NCI-H2171 treated with DMSO at 0.1 percent for 48 hours (cell line): ENCODE measurements at places on chromosomes 5 and 9.
A peak's percentile ranks its signal among the peaks of the same experiment; 100 is the strongest.

- DNase-seq, result no peak
Measured at GRCh38 chr9:88789785-88790184, 201.5 kb upstream of the S1PR3 start.

DNA sequence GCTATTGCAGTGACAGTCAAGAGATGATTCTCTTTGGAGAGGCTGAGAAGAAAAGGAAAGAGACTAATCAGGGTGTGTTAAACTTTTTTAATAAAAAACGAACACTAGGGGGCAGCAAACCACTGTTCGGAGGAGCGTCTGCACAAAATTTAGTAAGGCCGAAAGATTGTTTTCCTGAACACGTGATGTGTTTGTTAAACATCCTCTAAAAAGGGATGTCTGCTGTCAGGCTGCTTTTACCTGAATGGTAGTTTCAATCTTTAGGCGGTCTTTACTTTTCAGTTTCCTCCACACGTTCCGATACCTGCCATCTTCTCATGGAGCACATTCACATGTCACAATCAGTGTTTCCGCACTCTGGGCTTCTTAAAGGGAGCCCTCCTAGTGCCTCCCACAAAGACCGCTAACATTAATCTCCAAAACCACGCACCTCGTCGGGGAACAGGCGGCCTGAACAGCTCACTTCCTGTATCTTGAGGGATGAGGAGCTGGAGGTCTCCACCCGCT is 125.2 kb downstream of the GPBP1 start:
- DNase-seq, result peak; percentile 57

- DNase-seq, result no peak
Measured at GRCh38 chr5:154734370-154735248, 20.6 kb upstream of the LARP1 start.

DNA sequence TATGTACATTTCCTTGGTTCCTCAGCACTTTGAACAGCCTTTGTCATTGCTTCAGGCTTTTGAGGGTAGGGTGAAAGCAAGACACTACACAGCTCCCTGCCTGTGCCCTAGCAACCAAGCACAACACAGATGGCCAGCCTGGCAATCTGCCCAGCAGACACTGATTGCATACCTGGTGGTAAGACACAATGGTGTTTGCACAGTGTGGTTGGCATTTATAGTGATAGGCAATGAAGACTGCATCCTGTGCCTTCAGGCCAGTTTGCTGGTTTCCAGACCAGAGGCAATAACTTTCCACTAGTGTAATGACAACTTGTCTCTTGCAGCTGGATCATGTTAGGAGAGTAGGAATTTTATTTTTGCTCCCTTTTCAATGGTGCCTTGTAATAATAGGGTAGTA is 144.5 kb upstream of the TNC start:
- peak; percentile 96 for DNase-seq

DNA sequence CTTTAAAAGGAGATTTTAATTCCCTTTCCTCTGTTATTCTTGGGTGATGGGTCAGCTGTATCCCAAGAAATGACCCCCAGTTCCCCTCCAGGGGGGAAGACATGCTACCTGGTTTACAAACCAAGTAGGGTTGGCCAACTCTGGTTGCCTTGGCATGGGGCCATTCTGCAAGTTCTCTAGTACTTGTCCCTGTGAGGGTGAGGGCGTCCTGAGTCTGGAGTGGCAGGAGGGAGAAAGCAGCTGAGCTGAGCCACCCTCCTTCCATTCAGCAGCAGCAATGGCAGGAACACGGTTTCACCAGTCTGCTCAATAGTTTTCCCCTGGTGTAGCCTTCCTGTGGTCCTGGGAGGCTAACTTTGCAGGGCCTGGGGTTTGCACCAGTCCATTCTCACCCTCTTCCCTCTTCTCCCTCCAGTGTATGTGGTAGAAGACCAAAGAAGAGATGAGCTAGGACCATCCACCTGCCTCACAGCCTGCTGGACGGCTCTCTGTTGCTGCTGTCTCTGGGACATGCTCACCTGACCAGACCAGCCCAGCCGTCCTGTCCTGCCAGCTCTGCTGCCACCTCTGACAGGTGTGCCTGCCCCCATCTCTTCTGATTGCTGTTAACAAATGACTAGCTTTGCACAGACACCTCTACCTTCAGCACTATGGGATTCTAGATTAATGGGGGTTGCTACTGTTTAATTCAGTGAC is 59.9 kb downstream of the PFDN1 start:
- no peak for DNase-seq

DNA sequence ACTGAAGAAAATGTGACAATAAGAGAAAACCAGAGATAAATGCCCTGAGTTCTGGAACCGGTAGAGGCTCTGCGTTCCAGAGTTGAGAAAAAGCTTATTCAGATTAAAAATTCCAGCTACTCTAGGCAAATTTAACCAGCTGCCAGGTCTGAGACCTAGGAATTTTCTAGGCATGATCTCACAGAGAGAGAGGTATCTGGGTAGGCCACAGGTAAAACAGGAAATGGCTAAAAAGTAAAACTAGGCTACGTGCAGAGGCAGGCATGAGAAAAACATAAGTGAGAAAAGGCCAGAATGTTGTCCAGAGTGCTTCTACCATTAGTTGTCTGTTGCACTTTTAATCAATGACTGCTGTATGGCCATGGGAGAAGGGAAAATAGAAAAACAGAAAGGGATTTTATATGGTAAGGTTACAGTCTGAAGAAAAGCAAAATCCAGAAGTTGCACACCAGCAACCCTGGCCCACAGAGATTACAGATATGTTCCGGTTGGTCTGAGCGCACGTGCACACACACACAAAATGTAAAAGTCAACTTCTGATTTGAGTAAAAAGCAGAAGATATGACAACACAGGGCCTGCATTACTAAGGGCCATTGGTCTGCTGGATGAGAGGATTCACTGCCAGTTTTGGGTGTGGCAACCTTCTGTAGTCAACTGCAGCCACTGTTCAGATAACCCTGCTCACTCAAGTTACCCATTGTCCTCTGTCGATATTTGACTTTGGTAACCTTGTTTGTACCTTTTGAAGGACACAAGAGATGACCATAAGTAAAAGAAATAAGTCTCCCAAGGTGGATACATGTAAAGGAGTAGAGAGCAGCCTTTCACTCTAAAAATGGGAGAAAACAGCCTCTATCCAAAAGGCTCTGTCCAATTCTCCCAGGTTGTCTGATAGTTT is 266.0 kb downstream of the DTWD2 start:
- no peak for DNase-seq

DNA sequence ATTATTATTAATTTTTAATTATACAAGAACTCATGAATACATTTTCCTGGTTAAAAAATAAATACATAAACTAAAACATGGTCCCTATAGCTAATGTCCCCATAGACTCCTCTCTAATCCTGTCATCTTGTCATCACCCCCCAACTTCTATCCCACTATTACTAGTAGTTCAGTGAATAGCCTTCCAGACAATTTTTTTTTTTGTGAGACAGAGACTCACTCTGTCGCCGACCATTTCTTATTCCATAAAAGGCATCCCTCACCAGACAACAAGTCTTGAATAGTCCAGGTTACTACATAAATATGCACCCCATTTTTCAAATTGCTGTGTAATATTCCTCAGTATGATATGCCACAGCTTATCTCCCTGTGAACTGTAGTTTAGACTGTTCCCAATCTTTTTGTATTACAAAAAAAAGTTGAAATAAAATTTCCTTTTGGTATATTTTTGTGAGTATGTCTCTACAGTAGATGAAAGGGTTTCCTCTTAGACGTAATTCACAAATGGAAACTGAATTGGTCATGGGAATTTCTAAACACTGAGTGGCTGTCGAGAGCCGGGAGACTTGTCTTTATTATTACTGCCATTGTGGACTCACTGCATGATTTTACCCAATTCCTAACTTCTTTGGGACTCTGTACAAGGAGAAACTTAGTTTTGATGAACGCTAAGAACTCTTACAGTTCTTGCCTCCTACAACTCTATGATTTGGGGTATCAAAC is 6.4 kb upstream of the ABLIM3 start:
- no peak for DNase-seq

GRCh38 chr9:94918038-94918753 is 191.7 kb downstream of the AOPEP start:
- DNase-seq, result no peak

GRCh38 chr9:18536554-18536953 is 62.6 kb downstream of the ADAMTSL1 start:
- no peak for DNase-seq

GRCh38 chr9:113215132-113215531 is 5.9 kb downstream of the FKBP15 start:
- peak; percentile 18 for DNase-seq

DNA sequence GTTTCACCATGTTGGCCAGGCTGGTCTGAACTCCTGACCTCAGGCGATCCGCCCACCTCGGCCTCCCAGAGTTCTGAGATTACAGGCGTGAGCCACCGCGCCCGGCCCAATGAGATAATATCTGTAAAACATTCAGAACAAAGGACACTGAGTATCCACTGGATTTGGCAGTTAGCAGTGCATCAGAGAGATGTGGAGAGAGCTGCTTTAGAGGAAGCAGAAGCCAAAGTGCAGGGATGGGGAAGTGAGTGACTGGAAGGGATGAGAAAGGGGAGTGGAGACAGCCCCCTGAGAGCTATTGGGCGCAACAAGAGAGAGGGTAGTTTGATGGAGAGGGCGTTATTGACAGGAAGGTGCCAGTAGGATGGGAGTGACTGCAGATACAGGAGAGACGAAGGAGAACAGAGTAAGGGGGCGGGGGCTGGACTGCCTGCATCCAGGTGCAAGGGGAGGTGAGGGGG is 157.5 kb upstream of the SHB start:
- peak; percentile 60 for DNase-seq

- DNase-seq, result no peak
Measured at GRCh38 chr9:131120620-131121228, 4.7 kb upstream of the NUP214 start.

- no peak for DNase-seq
Measured at GRCh38 chr5:54766748-54767147, 218.6 kb downstream of the ESM1 start.

DNA sequence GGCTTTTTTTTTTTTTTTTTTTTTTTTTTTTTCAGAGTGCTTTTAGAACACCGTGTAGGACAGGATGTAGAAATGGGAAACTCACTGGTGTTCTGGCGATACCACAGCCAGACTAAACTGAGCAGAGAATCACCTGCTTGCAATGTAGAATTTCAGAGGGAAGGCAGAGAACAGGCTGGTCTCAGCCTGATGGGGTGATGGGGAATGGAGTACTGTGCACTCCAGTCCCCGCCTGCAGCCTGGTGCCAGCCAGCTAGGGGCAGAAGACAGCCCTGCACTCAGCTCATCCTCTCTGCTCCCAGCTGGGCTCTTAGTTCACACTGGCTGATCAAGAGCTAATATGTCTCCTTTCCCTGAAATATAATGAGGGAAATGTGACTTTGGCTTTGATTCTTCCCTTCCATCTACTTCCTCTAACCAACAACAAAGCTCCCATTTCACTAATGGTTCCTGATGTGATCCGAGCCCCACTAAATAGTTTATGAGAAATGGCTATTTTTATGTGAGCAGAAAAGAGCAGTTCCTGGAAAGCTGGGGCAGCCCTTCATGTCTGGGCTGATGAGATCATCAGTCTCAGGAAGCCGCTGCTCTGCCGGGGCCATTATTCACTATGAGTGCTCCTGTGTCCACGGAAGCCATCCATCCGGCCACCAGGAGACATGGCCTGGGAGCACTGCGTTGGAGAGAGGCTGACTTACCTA is 209.7 kb downstream of the GADD45G start:
- DNase-seq, result peak; percentile 55

- peak; percentile 60 for DNase-seq
Measured at GRCh38 chr5:79025054-79025472, 40.0 kb upstream of the ARSB start.

DNA sequence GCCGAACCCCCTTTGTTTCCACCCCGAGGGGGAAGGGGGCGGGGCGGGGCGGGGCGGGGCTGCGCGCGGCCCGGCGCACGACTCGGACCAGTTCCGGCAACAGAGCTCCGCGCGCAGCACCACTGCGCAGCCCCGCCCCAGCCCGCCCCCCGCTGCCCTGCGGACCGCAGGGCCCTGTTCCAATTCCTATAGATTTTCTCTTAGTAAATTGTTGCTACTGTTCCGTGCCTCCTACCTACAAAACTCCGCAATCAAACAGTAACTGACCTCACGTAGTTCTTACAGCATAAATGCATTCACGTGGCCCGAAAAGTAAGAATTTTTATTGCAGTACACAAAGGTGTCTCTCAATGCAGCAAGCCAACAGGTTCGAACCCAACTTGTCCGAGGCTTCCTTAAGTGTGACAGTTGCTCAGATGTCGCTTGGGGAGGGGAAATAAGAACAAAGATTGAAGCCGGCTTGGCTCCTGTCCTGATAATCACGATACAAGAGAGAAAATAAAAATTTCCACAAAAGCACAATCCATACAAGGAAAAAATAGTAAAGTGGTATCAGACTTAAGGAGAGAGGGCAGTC is 1.2 kb upstream of the RNF38 start:
- DNase-seq, result no peak
